Stimulated activated CD4-positive, alpha-beta T cell treated with anti-CD3 and anti-CD28 coated beads, Interleukin-12 subunit alpha, Interleukin-12 subunit beta, amount 100 ng/mL, for 24 hours (primary cell): ENCODE measurements at places on chromosomes 12 and 14.

DNA sequence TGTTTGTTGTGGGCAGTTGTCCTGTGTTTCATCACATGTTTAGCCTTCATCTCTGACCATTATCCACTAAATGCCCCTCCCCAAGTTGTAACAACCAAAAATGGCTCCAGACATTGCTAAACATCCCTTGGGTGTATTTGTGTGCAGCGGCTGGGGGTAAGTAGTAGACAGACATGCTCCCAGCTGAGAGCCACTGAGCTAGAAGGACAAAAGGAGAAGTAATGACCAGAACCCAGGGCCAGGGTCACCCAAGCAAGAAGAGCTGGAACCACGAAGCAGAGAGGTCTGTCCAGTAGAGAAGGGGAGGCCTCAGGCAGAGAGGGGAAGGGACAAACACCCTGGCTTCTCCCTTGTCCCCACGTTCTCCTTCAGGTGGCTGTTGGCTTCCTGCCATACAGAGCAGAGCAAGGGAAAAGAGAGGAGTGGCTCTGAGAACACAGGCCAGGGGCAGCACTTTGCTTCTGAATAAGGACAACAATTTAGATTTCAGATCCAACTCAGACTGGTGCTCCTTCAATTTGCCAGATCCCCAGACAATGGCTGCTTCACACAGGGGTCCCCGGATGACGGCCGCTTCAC lies 55.2 kb downstream of the NDUFA12 start:
- no peak for DNase-seq

DNA sequence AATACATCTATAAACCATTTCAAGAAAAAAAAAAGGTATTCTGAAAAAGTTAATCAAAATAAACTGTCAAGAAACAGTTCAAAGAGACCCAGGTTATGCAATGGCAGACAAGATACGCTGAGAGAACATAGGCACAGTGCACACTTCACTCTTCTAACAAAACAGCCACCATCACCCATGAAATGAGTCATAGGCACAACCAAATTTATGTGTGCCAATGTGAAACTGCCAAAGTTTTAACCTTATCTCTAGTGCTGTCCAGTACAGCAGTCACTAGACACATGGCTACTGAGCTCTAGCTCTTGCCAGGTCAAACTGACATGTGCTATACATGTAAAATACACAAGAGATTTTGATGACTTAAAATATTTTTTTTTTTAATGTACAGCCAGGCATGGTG lies 1.4 kb downstream of the CEP128 start:
- DNase-seq: no peak

GRCh38 chr12:121167232-121167820 lies 34.6 kb downstream of the P2RX7 start:
- DNase-seq: no peak

GRCh38 chr12:52749827-52750226 lies 27.3 kb downstream of the KRT76 start:
- DNase-seq: no peak

- DNase-seq: no peak
These were observed 564 bp upstream of the THTPA start for GRCh38 chr14:23555533-23555881.
